ENCODE measurements at places on chromosomes 6 and 20.

- peak; percentile 5 for DNase-seq
Observed at GRCh38 chr20:24917797-24918578, 31.1 kb upstream of the CST7 start.

DNA sequence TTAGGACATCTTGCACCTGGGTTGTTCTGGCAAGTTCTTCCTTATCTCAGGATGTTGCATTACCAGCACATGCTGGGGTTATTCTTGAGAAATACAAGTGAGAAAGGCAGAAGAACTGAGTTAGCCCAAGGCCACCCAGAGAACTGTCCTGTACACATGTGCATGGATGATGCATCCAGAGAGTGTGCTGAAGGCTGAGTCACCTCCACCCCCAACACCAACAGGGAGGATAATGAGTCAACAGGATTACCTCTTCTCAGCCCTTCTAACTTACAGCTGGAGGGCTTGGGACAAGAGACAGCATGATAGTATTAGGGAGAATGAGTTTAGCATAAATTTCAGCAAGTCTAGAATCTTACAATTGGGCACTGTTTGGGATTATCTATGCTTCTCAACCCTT, 8.5 kb downstream of the SCGN start:
- peak; percentile 34 for DNase-seq

- peak; percentile 17 for DNase-seq
Observed at GRCh38 chr6:14664112-14664601, 546.6 kb downstream of the CD83 start.

DNA sequence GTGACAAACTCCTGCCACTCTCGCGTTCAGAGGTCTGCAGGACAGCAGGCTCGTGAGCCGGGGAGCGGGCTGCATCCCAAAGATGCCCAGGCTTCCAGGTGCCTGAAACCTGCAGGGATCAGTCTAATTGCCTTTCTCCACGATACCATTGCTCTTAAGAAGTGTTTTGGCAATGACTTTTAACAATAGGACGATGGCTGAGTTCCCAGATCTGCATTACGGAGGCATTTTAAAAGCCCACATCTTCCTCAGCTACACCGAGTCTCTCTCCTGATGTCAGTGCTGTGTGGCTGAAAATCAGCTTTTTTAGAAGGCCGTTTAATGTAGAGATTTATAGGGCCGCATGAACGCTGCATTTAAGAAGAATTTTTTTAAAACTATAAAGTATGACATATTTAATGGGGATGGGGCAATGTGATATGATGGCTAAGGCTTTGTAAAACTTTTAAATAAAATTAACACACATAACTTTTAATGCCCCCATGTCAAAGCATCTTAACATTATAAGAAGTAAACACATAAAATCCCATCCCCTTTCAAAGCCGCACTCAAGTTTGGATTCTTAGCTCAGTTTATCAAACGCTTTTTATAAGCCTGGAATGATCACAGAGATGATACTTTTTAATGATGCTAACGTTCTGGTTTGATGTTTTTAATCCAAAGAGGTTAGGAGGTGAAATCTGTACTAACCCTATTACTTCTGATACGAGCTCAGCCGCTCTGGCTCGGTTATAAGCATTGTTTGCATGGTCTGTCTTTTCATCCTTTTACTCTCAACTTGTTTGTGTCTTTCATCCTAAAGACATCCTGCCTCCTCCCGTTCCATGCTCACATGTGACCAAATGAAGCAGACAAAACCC, 386.0 kb downstream of the SMOC2 start:
- no peak for DNase-seq

- DNase-seq = no peak
Observed at GRCh38 chr6:14113976-14114375, 3.6 kb upstream of the CD83 start.

DNA sequence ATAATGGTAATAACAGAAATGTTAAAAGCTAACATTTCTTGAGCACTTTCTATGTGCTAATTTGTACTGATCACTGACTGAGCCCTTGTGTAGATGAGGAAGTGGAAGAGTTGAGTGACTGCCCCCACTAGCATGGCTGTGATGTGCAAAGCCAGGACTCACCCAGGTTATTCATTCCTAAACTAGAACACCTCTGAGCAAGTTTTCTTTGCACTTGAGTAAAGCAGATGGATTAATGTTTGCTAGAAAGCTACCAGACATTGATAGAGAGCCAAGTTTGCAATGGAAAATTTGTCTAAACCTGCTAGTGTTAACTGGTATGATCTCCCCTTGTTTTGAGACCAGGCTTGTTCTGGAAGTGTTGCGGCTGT, 467.4 kb upstream of the PLCB4 start:
- no peak for DNase-seq

DNA sequence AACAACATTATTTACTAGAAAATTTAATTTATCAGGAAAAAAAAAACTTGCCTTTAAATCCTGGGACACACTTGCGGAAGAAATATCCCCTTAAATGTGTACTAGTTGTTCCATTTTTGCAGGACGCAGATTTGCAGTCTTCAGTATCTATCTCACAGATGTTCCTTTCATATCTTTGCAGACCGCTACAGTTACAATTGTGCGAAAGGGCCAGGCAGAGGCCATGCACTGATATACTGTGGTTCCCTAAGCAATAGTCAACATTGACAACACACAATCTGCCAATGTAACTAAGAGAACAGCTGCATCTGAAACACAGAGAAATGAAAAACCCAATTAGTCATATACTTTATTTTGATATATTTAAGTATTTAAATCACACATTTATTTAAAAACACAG, 411.2 kb downstream of the EYS start:
- no peak for DNase-seq

GRCh38 chr6:116359131-116359530, 11.6 kb upstream of the DSE start:
- no peak for DNase-seq

DNA sequence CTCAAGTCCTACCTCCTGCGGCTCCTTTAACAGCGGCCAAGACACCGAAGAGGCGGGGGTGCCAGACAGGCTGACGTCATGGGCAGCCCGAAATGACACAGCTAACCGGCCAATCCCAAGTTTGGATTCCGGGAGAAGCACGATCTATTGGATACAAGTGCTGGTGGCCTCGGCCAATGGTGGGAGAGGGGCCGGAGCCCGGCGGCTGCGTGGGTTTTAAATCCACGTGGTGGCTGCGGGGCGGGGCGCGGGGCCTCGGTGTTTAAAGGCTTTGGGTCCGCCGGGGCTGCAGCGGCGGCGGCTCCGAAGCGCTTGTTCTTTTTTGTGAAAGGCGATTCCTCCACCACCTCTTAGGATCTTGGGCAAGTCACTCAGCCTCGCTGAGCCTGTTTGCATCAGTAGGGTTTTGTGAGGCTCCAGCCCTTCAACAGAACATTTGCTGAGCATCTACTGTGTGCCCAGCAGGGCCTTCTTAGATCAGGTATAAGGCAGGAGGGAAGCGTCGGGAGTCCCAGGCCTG, 8.7 kb upstream of the PMEPA1 start:
- peak; percentile 94 for DNase-seq

DNA sequence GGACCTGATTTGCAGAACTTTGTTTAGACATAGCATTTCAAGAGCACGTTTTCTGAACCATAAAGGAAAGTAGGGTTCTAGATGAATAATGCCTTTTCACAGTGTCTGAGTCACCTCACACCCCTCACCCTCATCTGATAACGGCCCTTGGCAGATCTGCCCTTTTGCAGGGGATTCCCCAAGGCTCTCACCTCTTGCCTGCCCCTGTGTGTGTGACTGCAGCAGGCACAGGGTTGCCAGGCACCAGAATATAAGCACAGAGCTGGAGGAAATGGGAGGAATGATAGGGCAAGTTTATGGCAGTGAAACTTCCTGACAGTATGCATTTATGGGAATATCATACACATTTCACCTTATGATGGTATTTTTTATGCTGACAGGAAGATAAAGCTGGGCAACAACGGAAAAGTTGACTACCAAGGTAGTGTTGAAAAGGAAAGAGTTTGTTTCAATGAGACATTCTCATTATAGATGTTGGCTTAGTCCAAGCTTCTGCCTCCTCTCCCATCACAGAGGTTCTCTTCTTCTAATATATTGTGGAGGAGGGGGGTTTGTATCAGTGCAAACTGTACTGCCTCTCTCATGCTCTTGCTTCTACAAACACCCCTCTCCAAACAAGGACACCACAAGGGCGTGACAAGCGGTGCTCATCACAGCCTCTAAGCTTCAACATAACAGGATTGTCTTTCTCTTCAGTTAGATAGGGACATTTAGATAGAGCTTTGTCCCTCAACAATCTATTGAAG, 101.5 kb upstream of the BACH2 start:
- DNase-seq = no peak

Data from non-pigmented ciliary epithelial cell (primary cell).